ENCODE measurements at places on chromosomes 12 and 14.

GRCh38 chr12:131753757-131754156 lies 42.9 kb downstream of the SFSWAP start:
- DNase-seq, result no peak

GRCh38 chr14:69483765-69484443 lies 624 bp upstream of the PLEKHD1 start:
- peak; percentile 82 for DNase-seq

DNA sequence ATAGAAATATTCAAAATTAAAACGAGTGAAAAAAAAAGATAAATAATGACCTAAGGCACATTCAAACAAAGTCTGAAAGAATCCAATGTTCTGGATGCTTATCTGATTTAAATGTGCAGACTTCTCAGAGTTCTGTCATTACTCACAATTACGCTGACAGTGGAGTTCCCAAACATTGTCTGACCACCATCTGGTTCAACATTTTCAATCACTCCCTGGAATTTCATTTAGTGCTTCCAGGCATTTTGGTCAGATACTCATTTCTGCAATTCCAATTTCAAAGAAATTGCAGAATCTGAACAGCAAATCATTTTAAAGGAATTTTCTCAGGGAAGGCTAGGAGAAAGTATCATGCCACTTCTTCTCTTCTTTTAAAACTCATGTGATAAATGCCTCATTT lies 398.2 kb upstream of the PDE3A start:
- peak; percentile 52 for DNase-seq

DNA sequence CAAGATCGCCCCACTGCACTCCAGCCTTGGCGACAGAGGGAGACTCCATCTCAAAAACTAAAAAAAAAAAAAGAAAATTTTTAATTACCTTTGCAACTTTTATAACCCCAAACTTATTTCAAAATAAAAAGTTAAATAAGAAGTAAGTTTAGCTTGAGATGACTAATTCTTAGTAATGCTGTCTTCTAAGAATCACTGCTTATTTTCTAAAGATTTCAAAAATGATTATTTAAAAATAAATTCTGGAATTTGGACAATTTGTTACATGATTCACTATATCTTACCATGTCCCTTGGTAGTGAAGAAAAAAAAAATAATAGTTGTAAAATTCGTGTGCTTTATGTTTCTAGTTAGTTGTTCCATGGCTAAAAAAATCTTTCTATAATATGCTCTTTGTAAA lies 11.6 kb upstream of the HECTD1 start:
- no peak for DNase-seq

- no peak for DNase-seq
These were observed 16.8 kb upstream of the KRT80 start for GRCh38 chr12:52208424-52209165.

Data from NCI-H69 (cell line).